NCI-H345 (cell line): ENCODE measurements at places on chromosomes 1 and 21.

- DNase-seq: no peak
Measured at GRCh38 chr1:234619071-234619480, 9.1 kb upstream of the IRF2BP2 start.

- no peak for DNase-seq
Measured at GRCh38 chr1:97791251-97791650, 129.6 kb downstream of the DPYD start.

DNA sequence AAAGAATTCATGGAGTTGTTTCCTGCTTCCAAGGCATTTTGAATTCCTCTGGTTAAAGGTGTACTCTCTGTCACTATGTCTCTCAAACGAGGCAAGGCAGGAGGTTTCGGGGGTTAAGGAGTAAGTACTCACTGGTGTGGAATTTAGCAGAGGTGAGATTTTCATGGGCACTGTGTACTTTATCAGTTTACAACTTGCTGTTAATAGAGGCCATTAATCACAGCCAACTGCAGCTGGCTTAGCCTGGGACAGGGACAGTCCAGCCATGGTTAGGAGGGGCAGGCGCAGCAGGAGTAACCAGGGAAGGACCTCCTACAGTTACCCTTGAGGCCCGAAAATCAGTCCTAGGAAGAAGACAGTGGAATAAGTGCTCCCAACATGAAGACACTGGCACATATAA is 18.1 kb upstream of the TMEM9 start:
- DNase-seq: no peak

GRCh38 chr1:36609241-36610027 is 126.7 kb upstream of the CSF3R start:
- peak; percentile 68 for DNase-seq

DNA sequence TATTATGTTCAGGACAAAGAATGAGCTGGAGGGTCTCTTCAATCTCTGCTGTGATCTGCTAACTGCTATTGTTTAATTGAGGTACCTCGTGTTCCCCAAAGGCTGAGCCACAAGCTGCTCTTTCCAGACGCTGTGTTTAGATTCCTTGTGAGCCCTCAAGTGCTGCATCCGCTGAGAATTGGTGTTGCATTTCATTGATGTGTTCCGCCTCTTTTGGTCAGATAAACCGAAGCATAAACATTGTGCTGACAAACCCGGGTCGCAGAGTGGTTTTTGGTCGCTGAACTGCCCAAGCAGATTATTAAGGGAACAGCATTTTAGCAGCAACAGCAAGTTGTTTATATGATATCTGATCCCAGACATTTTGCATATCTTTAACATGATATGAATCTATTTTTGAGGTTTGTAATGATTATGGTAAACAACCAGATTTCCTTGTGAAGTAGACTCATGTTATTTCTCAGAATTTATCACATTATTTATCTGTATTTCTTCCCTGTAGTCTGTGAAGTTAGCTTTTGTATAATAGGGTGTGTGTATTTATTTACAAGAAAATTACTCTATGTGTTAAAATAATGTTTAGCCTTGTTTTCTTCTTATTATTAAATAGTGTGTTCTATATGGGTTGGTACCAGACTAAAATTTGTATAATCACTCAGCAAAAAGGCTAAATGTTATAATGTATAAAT is 217.2 kb upstream of the C1orf105 start:
- DNase-seq: peak; percentile 52

DNA sequence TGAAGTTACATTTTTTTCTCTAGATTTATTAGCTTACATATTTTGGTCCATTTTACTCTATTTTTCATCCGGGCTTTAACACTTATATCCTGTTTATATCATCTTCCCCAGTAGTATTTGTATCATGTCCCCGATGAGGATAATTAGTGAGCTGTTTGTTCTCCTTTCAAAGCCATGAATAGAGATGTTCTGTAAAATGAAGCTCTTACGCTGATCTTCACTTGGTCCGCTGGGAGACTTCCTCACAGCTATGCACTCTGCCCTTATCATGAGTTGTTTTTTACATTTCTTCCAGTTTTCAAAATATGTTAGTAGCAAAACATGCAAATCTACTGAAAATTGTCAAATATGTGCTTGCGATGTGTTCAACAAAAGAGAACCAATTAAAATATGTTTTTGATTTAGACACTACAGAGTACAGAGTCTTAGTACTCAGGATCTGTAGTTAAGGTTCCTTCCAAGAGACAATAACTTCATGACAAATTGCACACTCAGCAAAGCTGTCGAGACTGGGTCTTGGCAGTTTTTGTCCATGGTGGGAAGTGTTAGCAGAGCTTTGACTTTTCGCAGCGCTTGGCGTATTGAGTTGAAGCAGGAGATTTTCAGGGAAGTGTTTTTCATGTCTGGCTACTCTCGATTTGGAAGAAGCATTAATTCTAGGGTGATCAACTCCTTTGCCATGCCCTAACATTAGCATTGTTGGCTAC is 292.0 kb upstream of the ADAMTS5 start:
- no peak for DNase-seq

- DNase-seq: no peak
Measured at GRCh38 chr1:174968750-174969244, 30.9 kb upstream of the CACYBP start.

DNA sequence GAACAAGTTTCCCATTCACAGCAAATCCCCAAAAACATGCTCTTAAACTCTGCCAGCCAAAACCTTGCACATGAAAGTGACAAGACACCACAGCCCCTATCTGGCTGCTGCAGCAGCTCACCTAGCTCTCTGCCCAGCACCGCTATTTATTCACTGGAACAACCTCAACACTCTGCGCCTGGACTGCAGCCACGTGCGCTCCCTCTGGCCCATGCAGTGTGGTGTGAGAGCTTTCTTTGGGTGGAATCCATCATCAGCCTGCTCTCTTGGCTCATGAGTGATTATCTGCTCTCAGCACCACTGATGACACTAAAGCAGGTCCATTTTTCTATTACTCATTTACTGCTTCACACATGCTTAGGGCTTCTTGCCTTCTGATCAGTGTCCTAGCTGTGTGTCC is 11.4 kb downstream of the KCNJ6 start:
- DNase-seq: no peak

GRCh38 chr1:195185736-195186135 is 1422.5 kb downstream of the KCNT2 start:
- peak; percentile 82 for DNase-seq

- no peak for DNase-seq
Measured at GRCh38 chr1:966704-967300, 520 bp downstream of the PLEKHN1 start.

GRCh38 chr1:63316984-63317816 is 5.2 kb upstream of the FOXD3 start:
- DNase-seq: peak; percentile 80

- peak; percentile 88 for DNase-seq
Measured at GRCh38 chr1:229230893-229231753, 39.8 kb upstream of the RAB4A start.

DNA sequence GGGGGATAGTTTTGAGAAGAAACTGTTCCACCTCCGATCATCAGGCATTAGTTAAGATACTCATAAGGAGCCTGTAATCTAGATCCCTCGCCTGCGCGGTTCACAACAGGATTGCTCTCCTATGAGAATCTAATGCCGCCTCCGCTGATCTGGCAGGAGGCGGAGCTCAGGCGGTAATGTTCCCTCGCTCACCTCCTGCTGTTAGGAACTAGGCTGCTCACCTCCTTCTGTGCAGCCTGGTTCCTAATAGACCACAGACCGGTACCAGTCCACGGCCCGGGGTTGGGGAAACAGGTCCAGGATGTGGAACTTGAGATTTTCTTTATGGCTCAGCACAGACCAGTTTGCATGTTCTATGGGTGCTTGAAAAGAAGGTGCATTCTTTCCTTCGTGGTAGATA is 27.2 kb upstream of the FAM3B start:
- DNase-seq: no peak

DNA sequence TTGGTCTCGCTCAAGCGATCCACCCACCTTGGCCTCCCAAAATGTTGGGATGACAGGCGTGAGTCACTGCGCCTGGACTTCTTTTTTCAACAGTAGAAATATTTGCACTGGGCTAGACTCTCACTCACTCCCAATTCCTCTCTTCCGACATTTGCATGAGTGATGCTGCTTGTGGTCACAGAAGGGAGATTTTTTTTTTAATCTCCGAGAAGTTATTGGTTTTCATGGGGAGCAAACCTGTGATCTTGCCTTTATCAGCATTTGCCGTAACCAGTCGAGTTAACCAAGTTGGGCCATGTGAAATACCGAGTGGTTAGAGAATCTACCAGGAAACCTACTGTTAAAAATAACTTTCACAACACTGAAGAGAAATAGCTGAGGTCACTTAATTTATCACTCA is 21.1 kb downstream of the ERG start:
- no peak for DNase-seq

DNA sequence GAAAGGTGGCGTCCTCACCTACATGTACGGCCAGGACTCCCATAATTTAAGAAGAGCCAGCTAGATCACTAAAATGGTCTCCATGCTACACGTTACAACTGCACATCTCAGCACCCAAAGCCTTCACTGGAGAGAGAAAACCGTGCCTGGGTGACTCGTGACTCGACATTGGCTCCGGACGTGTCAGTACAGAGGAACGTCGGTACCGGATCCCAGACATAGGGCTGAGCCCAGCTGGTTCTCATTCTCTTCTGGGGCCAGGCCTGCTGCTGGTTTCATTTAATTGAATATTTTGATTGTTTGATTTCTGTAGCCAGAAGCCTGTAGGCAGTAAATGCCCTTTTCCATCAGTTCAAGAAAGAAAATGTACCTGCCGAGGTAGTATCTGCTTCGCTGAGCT is 93.1 kb downstream of the HHIPL2 start:
- no peak for DNase-seq

GRCh38 chr1:119318466-119319309 is 49.9 kb upstream of the HAO2 start:
- DNase-seq: no peak

GRCh38 chr1:208743361-208743760 is 499.2 kb upstream of the PLXNA2 start:
- DNase-seq: no peak

DNA sequence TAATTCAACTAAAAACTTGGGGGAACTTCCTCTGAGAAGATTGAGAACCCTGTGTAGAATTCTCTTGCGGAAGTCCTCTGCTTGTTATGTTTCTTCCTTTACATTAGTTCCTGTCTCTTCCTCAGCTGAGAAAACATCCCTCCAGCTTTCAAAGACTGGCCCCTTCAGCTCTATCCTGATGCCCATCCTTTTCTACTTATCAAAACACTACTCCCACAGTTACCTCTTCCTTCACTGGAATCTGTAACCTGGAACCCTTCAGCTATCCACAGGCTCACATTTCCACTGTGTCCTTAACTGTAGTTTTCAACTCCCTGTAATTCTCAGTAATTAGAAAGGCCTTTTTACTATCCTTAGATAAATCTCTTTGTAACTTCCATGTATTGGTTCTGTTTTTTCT is 6.0 kb upstream of the DEDD start:
- DNase-seq: no peak

- DNase-seq: no peak
Measured at GRCh38 chr21:45379171-45379900, 25.6 kb upstream of the COL18A1 start.

DNA sequence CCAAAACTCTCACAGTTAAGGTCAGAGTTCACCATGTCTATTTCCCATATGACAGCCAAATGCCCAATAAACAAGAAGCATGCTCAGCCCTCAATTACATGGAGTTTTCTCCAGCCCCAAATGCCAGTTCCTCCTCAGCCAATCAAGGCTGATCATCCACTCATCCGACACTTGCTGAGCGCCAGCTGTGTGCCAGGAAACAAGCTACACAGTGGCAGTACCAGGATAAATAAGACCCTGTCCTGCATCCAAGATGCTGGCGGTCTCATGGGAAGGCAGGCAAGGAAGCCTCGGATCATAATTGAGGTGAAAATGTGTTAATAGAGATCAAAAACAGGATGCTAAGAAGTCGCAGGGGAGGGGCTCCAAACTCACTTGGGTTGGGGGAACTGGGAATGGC is 7.7 kb downstream of the ZBTB17 start:
- DNase-seq: no peak

DNA sequence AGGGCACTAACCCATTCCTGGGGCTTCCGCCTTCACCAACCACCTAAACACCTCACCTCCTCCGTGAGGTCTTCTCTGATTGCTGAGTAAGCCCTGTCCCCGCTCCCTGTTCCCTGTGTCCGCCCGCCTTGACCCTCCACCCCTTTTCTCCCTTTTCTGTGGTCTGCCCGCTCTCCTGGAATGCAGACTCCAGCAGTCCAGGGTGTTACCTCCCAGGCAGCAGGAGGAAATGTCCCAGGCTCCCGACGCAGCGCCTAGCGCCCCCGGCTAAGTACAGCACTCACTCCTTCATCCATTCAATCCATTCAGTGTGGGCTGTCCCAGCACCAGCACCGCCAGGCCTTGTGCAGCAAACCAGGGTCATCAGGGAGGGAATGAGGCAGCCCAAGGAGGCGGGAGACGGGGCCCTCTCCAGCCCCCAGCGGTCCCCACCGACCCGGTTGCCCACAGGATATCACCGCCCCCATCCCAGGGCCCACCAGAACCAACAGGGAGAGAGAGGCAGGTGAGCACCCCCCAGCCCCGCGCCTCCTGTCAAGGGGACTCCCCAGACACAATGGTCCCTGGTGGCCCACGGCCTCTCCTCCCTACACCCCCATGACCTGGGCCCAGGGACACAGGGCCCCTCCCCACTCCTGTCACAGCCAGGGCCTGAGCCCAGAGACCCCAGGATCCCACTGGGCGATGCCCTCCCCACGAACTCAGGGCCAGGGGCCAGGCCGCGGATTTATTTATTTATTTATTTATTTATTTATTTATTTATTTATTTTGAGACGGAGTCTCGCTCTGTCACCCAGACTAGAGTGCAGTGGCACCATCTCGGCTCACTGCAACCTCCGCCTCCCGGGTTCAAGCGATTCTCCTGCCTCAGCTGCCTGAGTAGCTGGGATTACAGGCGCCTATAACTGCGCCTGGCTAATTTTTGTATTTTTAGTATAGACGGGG is 10.2 kb downstream of the TNFRSF14 start:
- DNase-seq: no peak

DNA sequence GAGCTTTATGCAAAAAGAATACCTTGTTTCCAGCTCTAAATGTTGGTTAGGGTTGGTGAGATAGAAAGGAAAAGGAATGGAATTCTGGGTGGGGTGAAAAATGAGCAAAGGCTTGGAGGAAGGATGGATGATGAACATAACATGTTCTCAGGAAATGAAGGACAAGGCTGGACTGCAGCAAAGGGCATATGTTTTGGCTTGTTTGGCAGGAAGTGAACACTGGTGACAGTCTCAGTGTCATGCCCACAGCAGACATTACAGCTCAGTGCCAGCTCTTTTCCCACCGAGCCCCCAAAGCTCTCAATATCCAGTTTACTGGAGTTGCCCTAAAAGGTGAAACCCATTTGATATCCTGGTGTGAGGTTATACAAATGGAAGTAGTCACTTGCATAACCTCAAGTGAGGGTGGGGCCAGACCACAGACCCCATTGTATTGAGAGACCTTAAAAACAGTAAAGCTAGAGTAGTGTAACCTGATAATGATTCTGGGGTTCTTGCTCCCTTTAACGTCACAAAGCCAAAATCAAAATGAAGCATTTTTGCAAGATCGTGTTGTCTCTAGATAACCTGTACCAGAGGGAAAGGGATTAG is 270.6 kb downstream of the NFIA start:
- peak; percentile 30 for DNase-seq

GRCh38 chr21:43283136-43283924 is 114.5 kb downstream of the CRYAA start:
- no peak for DNase-seq
